ENCODE measurements at places on chromosomes 16 and 17.

DNA sequence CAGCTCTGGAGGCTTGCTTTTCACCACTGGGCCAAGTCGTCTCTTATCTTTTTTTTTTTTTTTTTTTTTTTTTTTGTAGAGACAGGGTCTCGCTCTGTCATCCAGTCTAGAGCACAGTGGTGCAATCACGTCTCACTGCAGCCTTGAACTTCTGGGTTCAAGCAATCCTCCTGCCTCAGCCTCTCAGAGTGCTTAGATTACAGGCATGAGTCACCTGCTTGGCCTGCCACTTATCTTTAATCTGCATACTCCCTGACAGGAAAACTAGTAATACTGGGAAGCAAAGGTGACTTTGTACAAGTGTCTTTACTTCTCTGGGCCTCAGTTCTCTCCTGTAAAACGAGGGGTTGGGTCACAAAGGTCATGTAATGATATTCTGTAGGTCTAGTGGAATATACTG, 15.0 kb downstream of the NTN1 start:
- no peak for DNase-seq

DNA sequence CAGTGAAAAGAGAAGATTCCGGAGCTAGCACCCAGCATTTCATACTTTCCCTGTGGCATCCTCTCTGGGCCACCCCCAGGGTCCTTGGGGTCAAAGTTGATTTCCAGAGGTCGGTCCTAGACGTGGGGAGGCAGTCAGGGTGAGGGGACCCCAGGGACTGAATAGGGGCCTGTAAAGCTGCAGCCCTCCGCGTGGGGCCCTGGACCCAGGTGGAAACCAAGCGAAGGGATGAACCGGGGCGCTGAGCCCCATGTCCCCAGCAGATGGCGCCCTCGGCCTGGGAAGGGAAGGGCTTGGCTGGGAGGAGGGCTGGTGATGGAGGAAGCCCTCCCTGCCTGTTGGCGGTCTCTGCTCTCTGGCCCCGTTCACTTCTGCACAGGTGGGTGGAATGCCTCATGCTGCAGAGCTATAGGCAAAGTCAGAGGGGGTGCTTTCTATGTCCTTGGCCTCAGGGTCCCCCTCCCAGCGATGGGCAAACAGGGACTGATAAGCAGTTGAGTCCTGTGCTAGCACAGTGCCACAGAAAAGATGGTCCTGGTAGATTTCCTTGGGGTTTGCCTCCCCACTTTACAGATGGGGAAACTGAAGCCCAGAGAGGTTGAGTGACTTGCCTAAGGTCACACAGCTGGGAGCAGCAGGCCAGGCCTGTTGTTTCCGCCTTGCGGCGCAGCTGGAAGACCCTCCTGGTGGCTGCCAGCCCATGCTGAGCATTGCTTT, 163.4 kb upstream of the CIBAR2 start:
- no peak for DNase-seq

DNA sequence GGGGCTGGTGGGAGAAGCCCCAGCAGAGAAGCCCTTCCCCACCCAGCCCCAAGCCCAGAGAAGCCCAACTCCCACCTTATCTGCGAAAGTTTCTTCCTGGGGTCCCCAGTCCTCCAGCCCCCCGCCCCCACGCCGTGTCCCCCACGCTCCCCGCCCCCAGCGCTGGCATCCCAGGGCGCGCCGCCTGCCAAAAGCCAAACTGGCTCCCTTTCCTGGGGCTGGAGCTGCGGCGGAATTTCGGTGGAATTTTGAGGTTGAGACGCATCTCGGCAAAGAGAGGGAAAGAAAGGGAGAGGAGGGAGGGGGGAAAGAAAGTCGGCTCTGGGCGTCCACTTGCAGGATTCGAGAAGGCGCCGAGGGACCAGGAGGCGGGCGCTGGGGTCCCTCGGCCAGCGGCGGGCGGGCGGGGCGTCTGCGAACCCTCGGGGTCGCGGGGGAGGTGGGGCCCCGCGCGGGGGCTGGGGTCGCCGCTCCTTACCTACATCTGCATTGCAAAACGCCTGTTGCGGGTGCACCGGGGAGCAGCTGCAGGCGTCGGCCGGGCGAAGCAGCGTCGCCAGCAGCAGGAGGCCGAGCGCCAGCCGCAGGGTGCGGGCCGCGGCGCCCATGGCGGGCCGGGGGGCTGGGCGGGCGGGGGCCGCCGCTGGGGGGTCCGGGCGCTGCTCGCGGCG, 571 bp downstream of the TIMP2 start:
- no peak for DNase-seq

GRCh38 chr17:79993390-79994227, 42.1 kb downstream of the TBC1D16 start:
- peak; percentile 54 for DNase-seq

DNA sequence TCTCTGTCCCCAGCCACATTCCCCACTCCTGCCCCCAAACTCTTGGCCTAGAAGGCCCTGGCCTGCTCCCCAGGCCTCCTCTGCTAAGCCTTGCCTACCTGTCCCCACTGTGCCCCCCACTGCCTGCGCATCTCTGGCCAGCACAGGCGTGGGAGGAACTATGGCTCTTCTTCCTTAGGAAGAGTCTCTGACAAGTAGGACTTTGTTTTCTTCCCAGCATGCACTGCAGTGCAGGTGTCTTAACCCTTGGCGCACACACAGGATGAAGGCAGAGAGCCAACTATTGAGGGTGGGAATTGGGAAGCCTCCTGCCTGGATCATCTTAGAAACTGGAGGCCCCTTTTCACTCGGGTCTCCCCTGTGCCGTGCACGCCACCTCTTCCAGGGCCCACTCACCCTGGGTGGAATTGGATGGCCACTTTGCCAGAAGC, 3.6 kb downstream of the AMDHD2 start:
- DNase-seq = no peak

GRCh38 chr17:31653691-31654090, 205.4 kb downstream of the COPRS start:
- DNase-seq = no peak

- DNase-seq = peak; percentile 7
Measured at GRCh38 chr16:13453938-13454553, 465.9 kb upstream of the ERCC4 start.

- no peak for DNase-seq
Measured at GRCh38 chr17:75345514-75346167, 56.4 kb upstream of the SLC25A19 start.

GRCh38 chr16:87126403-87127025, 190.7 kb downstream of the C16orf95 start:
- DNase-seq = no peak

DNA sequence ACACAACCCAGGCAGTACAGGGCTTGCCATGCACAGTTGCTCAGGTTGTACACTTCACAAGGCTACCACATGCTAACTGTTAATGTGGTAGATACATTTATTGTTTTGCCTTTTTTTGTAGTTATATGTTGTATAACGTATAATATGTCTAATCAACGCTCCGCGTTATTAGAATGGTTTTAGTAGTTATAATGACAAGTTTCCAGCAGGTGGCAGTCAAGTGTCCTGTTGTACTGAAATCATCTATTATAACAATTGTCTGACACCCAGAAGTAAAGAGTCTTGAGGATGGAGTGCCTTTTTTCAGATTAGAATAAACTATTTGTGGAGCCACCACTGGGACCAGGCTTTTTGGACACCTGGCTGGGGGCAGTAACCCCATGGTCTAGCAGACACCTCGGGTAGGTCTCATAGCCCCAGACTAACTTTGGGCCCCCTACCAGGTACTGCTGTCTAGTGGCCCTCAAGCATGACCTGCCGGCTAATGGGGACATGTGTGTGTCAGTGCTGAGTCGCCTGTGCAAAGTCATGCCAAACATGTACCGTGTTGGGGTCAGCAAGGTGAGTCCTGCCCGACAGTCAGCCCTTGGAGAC, 32.8 kb downstream of the MYO15A start:
- peak; percentile 18 for DNase-seq

GRCh38 chr16:61366006-61366405, 670.2 kb downstream of the CDH8 start:
- no peak for DNase-seq

All from LNCaP clone FGC (cell line).